SW 1271 (cell line): ENCODE measurements at places on chromosomes 13 and 19.

DNA sequence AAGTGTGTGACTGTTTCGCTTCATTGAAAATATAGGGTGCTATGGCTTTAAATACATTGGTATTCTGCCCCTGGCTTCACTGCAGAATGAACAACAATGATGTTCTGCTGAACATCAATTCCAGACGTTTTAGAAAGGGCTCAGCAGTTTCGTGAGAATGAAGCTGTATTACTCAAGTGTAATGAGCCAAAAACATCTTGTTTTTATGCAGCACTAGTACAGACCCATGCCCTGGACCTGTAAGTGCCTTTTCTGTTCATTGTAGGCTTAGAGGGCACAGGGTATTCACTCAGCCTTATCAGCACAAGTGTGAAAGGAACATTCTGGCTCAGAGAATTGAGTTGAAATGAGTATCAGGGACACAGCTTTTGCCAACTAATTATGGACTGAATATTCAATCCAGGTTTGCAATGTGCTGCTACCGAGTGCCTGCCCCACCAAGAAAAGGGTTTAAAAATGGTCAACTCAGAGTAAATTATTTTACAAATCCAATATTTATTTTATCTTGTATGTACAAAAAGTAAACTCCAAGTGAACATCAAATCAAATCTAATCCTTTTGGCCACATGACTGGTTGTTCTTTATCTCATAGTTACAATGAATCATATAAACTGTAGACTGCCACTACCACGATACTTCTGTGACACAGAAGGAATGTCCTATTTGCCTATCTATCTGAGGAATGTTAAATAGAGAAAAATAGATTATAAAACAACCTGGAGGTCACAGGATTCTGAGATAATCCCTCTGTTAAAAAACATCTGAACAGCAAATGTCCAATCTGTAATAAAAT is 362.8 kb downstream of the NALCN start:
- no peak for DNase-seq

- no peak for DNase-seq
These were observed 61.8 kb upstream of the KCTD15 start for GRCh38 chr19:33734913-33735312.

- DNase-seq: no peak
These were observed 801 bp downstream of the QTRT1 start for GRCh38 chr19:10701955-10702525.

DNA sequence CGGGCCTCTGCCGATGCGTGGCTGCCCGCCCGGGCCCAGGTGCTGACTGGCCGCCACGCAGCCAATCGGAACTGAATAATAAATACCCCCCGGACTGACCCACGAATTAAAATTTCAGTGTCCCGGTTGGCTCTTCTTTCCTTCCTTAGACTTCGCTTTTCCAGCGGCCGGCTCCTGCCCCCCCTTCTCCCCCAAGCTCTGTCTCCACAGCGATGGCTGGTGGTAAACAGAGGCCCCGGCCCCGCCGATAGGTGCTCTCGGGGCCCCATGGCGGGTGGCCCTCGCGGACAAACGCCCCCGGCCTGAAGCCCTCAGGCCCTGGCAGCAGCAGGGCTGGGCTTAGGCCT is 2.6 kb downstream of the ZBTB7A start:
- no peak for DNase-seq

DNA sequence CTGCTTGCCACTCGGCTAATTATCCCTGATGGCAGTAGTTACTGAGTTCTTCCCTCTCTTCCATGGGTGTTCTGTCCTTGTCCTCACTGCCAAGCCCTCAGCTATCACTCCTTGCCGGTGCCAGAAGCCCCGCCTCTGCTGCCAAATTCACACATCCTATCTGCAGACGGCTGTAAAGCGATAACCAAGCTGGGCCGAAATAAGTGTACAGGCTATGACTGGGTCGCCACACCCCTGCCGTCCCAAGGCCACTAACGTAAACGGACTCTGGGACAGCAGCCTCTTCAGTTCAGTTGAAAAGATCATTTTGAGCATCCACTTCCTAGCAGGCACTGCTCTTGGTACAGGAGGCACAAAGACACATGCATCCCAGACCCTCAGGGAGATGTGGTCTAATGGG is 13.3 kb downstream of the SLC7A1 start:
- no peak for DNase-seq

DNA sequence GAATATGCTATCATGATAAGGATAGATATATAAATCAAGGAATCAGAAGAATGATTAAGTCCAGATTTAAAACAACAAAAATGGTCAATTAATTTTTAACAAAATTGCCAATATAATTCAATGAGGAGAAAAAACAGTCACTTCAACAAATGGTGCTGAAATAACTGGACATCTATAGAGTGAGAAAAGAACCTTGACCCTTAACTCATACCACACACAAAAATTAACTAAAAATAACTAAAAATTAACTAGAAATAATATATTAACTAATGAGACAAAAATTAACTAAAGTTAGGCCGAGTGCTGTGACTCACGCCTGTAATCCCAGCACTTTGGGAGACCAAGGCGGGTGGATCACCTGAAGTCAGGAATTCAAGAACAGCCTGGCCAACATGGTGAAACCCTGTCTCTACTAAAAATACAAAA is 9.5 kb downstream of the LGALS7 start:
- DNase-seq: no peak

DNA sequence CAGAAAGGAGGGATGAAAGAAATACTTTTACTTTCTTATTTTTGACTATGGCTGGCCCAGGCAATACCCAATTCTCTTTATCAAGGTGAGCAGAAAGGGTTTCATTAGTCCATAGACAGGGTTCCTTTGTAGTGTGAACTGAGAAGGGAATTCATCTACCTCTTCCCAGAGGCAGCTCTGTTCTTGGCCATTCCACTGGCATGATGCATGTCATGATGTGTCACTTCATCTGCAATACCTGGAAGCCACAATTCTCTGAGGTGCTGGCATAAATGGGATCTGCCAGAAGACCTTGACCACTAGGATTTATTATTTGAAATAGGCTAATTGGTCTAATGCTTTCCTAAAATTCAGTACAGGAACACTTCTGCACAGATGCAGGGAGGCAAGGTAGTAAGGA is 542.8 kb downstream of the RFC3 start:
- no peak for DNase-seq

- no peak for DNase-seq
These were observed 76.0 kb upstream of the STK24 start for GRCh38 chr13:98652721-98653462.

DNA sequence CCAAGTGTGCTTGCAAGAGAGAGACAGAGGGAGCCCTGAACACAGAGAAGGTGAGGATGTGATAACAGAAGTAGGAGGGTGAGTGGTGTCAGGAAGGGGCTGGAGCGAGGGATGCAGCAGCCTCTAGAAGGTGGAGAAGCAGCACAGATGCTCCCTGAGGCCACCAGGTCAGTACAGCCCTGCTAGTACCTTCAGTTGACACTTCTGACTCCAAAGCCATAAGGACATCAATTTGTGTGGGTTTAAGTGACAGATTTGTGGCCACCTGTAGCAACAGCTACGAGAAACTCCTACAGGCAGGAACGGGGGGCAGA is 6.9 kb downstream of the ERICH4 start:
- no peak for DNase-seq

GRCh38 chr13:81610644-81611043 is 1269.7 kb upstream of the SPRY2 start:
- DNase-seq: no peak

DNA sequence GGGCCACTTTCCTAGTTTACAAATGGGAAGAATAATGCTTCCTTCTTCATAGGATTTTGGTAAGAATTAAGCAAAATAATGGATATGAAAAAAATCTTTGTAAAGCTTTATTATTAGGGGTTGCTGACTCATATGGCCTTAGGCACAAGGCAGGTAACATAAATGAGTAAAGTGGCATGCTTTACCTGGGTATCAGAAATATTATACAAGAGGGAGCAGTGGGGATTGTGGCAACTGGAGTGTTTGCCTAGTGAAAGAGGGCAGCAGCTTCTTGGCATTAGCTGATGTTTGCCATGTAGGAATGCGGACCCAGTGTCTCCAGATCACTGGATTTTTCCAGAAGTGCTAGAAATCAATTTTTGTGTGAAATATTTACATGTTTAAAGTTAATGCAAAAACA is 19.5 kb downstream of the WDFY2 start:
- no peak for DNase-seq

DNA sequence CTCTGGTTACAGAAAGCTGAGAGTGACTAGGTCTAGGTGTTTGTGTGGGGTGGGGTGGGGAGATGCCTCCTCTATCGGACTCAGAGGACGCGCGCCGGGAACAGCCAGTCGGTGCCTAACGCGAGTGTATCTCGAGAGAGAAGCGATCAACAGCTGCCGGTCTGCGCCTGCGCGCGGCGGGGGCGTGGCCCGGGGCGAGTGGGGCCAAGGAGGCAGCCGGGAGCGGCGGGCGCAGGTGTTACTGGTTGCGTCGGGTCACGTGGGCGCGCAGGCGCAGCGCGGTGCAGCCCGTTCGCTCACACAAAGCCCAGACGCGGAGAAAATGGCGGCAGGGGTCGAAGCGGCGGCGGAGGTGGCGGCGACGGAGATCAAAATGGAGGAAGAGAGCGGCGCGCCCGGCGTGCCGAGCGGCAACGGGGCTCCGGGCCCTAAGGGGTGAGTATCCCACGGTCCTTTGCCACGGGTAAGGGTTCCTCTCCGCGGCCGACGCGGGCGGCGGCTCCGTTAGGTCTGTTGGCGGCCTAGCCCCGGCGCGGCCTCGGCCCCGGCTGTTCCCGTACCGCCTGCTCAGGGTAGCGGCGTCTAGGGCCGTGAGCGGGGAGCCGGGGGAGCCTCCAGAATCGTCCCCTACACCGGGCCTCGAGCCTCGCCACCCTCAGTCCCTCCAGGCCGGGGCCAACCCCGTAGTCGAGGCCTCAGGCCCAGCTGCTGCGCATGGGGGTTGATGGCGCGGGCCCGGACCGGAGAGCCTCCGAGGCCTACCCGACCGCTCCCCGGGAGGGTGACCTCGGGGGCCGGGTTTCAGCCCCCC is at the start of gene HNRNPM:
Gene HNRNPM (plus strand): TSS at position 299 of the 811 bp plus-strand sequence. CDS start 24 bp downstream, at position 323.
- DNase-seq: peak; percentile 98

GRCh38 chr13:113974304-113975281 is 717 bp upstream of the C13orf46 start:
- DNase-seq: no peak

DNA sequence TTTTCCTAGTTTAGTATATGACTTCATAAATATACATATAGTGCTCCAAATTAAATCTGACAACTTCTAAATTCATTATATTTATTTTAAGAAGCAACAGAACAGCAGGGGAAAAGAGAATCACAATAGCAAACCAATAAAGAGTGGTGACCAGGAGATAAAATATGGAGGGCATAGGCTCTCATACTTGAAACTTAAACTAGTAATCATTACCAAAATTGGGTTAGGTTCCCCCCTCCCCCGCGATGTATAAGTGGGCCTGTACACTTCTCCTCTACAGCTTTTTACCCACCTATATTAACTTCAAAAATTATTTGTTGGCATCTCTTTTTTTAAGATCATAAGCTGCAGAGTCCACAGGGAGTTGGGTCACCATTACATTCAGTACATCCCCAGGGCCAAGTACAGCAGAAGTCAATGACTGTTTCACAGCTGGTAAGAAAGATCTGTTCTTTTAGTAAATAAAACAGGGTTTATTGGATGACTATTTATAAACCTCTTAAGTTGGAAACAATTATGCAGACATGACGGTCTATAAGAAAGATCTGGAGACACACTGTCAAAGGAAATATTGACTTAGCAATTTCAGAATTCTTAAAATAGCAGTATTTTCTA is 29.4 kb downstream of the KLF12 start:
- no peak for DNase-seq

DNA sequence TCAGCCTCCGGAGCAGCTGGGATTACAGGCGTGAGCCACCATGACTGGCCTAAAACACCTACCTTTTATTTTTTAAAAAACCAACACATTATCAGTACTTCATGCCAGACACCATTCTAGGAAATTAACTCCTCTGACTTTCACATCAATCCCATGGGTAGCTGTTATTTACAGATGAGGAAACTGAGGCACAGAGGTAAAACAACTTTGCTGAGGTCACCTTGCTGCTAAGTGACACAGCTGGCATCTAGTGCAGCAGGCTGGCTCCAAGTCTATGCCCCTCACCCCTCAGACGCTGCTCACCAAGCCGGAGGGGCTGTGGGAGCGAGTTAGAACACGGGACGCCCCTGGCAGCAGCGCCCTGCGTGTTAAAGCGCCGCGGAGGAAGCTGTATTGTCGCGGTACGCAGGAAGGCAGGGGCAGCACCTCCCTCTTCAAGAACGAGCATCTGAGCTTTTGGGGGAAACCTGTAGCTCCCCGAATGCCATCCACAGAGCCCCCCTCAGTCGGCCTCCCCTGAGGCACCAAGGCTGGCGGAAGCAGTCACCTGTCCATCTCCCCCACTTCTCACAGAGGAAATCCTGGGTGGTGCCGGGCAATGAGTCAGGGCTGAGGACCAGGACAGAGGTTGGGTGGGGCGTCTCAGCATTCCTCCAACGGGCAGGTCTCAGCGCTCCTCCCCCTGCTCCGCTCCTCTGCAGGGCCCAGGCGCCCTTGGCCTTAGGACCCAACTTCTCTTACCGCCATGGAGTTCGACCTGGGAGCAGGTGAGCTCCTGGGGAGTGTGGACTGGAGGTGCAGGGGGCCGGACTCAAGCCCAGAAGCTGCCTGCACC is at the start of gene C19orf33:
Gene C19orf33 (plus strand): TSS at position 735 of the 835 bp plus-strand sequence. CDS start 11 bp downstream, at position 746.
- peak; percentile 67 for DNase-seq

- DNase-seq: no peak
These were observed 11.1 kb downstream of the TEX101 start for GRCh38 chr19:43425567-43426392.

DNA sequence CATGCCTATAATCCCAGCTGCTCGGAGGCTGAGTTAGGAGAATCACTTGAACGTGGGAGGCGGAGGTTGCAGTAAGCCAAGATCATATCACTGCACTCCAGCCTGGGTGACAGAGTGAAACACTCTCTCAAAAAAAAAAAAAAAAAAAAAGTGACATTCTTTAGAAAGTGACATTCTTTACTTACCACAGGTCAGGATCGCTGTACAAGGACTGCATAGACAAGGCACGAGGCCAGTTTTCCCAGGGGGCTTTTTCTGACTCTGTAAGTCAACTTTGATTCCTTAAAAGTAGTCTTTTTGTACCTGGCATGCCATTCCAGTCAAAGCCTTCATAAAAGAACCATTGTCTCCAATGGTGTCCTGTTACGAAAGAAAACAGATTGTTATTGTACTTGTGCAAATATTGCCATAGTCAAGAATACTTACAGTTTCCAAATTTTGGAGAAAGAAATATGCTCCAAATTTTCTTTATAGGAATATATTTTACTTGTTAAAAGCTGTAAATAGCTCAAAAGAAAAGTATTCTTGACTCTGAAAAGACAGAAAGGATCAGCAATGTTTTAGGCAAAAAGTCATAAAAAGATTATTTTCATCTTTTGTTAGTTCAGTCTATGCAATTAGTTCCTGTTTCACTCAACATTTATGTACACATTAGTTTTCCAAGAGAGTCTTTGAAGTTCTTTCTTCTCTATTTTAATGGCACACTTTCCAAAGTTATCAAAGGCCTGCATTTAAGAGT is 39.3 kb downstream of the CEACAM1 start:
- no peak for DNase-seq
